ENCODE measurements at places on chromosomes 6 and 20. TPM values are rescaled to one million over a fixed set of nuclear protein-coding genes. Genes with fewer than 3 reads are reported as not detected.

DNA sequence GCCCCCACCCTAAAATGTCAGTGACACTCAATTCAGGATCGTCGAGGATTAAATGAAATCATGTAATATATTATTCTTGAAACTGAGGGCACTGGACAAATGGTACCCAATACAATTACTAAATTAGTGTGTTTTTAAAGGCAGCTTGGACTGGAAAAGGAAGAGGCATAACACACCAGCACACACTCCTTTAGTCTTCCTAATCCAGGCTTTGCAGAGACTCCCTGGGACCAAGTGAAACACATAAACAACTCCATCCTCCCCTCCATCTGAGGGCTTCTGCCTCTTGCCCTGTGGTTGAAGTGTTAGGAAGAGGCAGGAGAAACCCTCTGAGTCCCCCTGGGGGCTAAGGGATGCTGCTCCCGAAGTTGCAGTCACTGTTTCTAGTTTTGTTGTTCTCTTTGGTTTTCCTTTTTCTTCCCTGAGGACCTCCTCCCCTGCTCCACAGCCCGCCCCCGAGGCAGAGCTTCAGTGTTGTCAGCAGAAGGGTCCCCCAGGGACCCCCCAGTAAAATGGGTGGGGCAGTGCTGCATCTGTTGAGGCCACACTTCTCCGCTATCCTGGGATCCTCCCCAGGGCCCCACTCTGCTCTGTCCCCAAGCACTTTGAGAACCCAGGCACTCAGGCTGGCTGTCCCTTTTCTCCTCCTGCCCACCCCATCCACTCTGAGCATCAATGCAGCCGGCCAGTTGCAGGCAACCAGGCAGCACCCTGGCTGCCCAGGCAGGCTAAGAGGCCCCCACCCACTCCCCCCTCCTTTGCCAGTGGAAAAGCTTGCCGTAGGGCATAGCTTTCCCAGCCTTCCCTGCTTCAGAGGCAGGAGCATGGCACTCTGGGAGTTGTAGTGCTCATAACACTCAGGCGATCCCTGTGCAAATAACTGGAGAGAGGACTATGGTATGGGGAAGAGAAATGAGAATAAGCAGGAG is 5.9 kb downstream of the TMEM63B start:
- peak; percentile 39 for DNase-seq
- H3K36me3 ChIP-seq, result peaks cover 24% of the 10 kb centered on the region
- no peak overlapping the region for H3K4me3 ChIP-seq
- H3K4me1 ChIP-seq, result peaks cover 12% of the 10 kb centered on the region
- H3K27me3 ChIP-seq, result no peaks in the 10 kb centered on the region

- H3K4me1 ChIP-seq, result no peaks in the 10 kb centered on the region
- no peak overlapping the region for H3K4me3 ChIP-seq
- no peaks in the 10 kb centered on the region for H3K27me3 ChIP-seq
- DNase-seq, result no peak
These were observed 306.4 kb downstream of the DHX35 start for GRCh38 chr20:39268491-39268951.

DNA sequence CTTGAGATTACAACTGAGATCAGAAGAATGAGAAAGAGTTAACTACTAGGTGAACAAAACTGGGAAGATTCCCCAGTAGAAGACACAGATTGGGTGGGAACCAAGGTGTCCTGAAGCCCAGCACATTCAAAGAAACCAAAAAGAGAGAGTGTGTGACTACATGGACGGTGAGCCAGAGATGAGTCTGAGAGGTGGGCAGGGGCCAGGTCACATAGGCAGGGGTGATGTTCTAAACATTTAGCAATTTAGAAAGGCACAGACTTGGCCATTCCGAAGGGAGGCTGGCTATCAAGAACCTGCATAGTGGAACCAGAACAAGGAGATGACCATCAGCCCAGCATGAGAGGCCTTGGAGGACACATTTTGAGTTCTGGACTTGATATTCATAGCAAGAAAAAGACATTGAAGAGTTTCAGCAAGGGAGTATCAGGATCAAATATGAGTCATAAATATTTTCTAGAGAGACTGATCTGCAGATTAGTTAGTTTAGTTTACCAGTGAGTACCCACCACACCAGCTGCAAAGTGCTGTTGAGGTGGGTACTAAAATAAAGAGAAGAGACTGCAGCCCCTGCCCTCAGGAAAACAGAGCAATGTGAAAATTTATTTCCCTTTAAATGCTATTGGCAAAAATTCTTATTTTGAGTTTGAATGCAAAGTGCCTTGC is 340.5 kb upstream of the PRDM1 start:
- H3K36me3 ChIP-seq, result no peaks in the 10 kb centered on the region
- no peak overlapping the region for H3K4me3 ChIP-seq
- no peak for DNase-seq
- H3K27ac ChIP-seq, result no peak overlapping the region

OPN5 gene
- total RNA-seq, result not detected
